Esophagus squamous epithelium (tissue), 5 donors: ENCODE measurements at places on chromosomes 2 and 18.

- DNase-seq: no peak
Measured at GRCh38 chr2:28444956-28445355, 50.9 kb upstream of the PLB1 start.

- DNase-seq: no peak
Measured at GRCh38 chr2:181461056-181461997, 4.1 kb downstream of the ITGA4 start.

- no peak for DNase-seq
Measured at GRCh38 chr2:84971510-84972206, 697 bp downstream of the KCMF1 start.

GRCh38 chr18:68797871-68798270, at the start of gene CCDC102B:
TSS of gene CCDC102B (plus strand) at chr18:68798080. CDS start at chr18:68836764, 38,684 bp downstream.
- no peak for DNase-seq

DNA sequence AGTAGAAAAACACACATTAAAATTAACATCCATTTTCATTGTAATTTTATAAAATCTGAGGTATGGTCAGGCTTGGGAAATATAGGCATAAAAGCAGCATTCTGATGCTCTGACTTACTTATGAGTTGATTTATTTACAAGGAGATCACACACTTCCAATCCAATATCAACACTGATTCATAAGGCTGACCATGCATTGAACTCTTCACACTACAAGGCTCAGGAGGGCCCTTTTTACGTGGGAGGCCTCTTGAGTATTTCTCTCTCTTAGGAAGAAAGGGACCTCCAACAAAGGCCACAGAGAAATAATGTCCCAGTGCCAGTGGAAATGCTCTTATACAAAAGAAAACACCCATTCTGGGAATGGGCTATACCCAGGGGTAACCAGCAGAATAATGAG, 222.8 kb downstream of the NAPG start:
- no peak for DNase-seq

- no peak for DNase-seq
Measured at GRCh38 chr2:186641132-186641806, 51.4 kb downstream of the ITGAV start.

DNA sequence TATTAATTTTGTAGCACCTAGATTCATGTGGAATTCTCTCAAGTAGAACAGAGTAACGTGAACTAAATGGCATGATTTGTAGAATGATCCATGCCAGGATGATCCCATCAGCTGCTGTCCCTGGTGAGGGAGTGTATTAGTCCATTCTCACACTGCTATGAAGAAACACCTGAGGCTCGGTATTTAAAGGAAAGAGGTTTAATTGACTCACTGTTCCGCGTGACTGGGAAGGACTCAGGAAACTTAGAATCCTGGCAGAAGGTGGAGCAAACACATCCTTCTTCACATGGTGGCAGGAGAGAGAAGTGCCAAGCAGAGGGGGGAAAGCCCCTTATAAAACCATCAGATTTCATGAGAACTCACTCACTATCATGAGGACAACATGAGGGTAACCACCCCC, 312.6 kb downstream of the PTPRM start:
- no peak for DNase-seq

DNA sequence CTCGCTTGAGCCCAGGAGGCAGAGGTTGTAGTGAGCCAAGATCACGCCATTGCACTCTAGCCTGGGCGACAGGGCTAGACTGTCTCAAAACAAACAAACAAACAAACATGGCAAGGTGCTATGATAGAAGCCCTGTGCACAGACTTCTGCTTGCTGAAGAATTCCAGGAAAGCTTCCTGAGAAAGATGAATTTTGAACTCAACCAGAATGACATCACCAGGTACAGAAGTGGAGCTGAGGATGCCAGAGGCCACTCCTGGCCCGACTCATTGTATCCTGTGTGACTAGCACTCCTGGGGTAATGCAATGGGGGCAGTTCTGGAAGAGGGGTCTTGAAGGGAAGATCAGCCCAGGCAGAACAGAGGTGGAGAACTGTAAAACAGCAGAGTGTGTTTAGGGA, 22.0 kb upstream of the PNPT1 start:
- DNase-seq: no peak

DNA sequence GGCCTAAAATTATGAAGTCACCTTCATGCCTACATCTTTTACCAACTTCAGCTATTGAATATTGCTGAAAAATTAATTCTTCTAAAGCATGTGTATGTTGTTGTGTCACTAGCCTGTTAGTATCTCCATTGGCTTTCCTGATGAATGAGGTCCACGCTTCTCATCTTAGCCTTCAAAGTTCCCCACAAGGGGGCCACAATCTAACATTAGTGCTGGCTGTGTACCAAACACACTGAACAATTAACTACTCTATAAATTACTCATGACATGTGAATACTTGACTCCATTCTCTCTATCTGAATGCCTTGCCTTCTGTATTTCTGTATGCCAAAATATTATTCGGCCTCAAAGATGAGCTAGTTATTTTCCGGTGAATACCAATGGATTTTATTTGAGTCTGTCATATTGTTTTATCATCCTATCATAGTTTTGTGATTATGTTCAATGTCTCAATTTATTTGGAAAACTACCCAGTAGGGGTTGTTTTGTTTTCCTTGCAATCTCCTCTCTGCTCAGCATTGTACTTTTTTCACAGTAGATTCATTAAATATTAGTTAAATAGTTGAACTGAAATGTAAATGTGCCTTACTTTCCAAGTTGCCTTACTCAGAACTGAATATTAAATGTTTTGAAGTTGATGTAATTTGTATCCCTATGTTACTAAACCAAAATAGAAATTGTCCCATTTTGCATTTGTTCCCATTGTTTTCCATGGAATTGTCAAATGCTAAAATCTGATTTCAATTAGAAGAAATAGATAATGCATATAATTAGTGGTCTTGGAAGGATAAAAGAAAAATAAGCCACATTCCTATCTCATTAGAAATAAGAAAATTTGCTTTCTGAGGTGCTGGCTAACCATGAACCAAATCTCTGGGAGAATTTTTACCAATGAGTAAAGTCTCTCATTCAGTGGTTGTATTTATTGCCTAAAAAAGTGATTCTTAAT, 208.4 kb upstream of the COL3A1 start:
- no peak for DNase-seq

- no peak for DNase-seq
Measured at GRCh38 chr2:3463944-3464343, 55.4 kb downstream of the ADI1 start.

DNA sequence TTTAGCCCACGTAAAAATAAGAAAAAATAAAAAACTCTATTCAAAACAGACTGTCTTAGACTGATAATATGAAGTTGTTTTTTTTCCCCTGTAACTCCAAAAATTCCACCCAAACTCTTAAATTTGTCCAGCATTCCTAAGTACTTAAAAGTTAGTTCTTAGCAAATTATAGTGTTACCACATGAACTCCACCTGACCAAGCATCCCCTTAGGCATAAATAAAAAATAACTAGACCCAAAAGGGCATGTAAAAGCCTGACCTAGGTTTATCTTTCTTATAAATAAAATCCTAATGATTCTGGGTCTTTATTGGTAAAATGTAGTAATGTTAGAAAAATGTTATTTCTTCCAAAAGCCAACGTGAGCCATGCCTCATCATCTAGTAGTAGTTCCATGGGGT, 54.3 kb downstream of the TTC21B start:
- DNase-seq: no peak

GRCh38 chr2:207617011-207617671, 8.1 kb downstream of the METTL21A start:
- no peak for DNase-seq

DNA sequence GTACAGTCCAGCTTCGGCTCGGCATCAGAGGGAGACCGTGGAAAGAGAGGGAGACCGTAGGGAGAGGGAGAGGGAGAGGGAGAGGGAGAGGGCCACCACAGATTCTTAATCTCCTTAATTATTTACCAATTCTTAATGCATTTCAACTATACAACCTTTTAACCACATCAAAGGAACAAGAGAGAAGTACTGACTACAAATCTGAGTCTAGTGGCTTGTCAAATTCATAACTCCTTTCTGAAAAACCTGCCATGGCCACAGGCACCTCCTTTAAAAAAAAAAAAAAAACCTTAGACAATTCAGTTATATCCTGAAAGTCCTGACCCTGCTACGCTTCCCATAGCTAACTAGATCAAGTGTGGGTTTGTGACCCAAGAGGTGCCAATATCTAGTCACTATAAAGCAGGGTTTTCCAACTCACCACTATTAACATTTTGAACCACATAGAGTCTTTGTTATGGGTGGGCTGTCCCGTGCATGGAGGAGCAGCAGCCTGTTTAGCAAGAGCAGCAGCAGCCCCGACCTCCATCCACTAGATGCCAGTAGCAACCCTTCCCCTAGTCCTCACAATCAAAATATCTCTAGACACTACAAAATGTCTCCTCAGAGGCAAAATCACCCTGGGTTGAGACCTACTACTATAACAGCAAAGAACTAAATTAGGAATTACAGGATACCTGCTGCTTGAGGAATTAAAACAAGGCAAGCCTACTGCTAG, 6.8 kb downstream of the ESCO1 start:
- DNase-seq: no peak

GRCh38 chr2:95526360-95527341, 42.1 kb upstream of the TRIM43B start:
- no peak for DNase-seq

DNA sequence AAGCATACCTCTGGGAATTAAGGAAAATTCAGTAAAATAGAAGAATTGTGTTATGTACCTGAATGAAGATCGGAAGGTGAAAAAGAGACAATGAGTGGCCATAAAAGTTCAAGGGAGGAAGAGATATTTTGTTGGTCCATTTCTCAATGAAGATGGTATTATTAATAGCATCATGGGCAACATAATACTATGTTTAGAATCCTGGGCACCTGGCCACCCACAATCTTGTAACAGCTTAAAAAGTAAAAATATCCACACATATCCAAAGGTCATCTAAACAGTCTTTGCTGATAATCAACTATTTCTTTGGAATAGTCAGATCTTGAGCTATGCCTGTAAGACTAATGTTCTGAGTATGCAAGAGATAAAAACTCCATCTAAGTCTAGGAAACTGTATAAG, 73.7 kb downstream of the XIRP2 start:
- no peak for DNase-seq

DNA sequence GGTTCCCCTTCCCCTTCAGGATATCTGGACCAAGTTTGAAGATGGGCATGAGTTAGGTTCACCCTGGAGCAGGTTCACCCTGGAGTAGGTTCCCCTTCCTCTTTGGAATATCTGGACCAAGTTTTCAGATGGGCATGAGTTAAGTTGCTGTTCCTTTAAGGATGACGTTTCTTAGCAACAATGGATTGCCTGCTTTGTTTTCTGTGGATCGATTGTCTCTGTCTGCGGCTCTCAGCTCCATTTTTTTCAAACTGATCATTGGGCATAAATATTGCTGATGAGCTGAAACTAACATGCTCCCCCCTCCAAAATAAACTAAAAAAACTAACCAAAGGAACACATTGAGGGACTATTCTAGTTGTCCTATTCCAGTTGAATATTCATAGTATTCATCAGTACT, 149.5 kb downstream of the SPP2 start:
- no peak for DNase-seq

- no peak for DNase-seq
Measured at GRCh38 chr2:241910604-241911520, 41.3 kb downstream of the RTP5 start.

DNA sequence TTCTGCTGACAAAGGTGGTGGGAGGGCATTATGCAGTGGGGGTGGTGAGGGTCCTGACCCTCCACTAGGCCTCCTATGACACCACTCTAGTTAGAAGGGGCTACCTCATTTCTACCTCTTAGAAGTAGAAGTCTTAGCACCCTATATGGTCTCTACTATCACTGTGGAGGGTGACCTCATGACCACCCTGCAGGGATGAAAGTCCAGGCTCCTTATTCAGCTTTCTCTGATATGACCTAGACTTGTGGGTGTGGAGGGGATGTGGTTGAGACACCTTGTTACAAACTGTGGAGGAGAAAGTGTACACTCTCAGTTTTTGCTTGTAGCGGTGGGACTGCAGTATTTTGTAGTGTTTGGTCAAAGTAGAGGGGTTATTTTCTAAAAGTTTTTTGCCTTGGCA, 18.6 kb downstream of the TMEM182 start:
- no peak for DNase-seq

DNA sequence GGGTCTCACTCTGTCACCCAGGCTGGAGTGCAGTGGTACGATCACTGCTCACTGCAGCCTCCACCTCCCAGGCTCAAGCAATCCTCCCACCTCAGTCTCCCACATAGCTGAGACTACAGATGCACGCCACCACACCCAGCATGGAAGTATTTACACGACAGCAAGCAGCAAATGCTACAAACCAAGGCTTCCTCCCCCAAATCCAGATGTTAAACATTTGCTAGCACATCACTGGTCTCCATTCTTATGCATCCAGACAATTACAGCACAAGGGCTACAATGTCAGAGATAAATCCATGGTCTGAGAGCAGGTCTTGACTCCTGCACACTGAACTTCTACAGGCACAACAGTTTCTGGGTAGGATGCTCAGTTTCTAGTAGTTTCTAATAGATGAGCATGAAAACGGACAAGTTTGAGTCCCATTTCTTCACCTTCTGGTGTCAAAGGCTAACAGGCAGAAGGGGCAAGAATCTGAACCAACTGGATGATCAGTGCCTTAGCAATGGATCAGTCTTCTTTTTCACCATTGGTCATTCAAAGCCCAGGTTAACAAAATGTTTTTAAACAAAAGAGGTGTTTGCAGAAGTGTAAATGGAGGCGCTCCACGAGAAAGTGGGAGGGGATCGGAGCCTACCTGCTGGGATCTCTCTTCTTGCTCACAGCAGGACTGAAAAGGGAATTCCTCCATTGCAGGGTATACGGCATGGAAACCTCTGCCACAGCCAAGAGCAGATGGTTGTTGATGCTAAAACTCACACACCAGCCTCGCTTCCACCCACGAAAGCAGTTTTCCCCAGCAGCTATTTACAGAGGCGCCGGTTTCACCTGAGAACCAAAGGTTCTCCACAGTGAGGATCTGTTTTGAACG, 135.0 kb upstream of the ARL4C start:
- no peak for DNase-seq

GRCh38 chr2:12612671-12613070, 104.1 kb upstream of the TRIB2 start:
- DNase-seq: no peak

GRCh38 chr2:58131191-58132011, 84.8 kb downstream of the VRK2 start:
- DNase-seq: no peak

DNA sequence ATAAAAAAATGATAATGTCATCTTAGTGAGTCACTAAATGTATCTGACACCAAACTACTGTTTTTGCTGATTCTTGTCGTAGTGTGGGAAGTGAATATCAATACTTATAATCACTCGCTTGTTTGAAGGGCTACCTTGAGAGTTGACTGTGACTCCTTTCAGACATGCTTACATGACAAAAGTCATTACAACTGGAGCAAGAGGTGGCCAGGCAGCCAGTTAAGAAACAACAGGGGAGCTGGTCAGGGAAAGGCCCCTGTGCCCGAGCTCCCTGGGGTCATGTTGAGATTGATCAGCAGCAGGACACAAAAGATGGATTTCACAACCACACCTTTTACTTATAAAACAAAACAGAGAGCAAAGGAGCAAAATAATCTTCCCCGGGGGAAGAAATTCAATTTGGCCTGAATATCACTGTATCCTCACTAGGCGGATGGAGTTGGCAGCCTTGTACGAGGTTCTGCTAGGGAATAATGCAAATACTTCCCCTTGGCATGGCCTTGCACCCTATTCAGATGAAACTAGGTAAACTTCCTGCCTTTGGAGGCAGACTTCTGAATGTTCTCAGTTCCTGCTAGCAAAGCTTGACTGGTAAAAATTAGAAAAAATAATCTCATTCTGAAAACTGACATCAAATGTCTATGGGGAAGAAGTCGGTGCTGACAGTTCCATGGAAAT, 101.2 kb downstream of the DYNC1I2 start:
- DNase-seq: no peak
